ENCODE measurements at places on chromosomes 4 and X.

- no peak for DNase-seq
These were observed 182.1 kb upstream of the MAP3K15 start for GRCh38 chrX:19697416-19697815.

DNA sequence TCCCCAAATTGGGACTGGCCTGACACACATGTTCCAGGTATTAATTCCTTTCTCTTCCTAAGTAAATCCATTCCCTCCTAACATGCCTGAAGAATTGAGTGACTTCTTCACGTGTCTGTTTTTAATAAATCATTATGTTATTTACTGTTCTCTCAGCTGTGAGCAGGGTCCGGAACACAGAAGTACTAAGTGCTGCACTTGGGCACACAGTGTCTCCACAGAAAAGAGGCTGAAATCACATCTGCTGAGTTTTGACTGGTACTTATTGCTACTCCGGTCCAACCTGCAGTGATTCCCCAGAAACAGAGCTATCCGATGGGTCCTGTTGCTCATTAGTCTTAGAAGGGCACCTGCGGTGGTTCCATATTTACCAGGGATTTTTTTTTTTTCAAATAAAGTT lies 202.6 kb downstream of the RBM46 start:
- DNase-seq = no peak

GRCh38 chr4:61628282-61628681 lies 428.2 kb downstream of the ADGRL3 start:
- no peak for DNase-seq

DNA sequence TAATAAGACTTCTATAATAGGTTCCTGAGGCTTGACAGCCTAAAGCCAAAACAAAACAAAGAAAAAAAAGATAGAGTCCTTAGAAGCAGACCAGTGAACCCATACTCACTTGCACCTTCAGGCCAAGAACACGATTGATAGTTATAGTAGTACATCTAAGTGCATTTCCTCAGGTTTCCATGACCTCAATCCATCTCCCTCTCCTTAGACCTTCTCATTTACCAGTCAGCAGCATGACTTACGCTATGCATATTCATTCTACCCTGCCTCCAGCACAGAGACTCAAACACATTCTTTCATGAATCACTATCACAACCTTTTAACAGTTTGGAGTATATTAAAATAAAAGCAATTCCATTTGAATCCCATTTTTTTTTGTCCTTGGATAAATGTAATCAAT lies 855.6 kb downstream of the CCSER1 start:
- no peak for DNase-seq

GRCh38 chrX:46912603-46913491 lies 626 bp downstream of the JADE3 start:
- DNase-seq = no peak

DNA sequence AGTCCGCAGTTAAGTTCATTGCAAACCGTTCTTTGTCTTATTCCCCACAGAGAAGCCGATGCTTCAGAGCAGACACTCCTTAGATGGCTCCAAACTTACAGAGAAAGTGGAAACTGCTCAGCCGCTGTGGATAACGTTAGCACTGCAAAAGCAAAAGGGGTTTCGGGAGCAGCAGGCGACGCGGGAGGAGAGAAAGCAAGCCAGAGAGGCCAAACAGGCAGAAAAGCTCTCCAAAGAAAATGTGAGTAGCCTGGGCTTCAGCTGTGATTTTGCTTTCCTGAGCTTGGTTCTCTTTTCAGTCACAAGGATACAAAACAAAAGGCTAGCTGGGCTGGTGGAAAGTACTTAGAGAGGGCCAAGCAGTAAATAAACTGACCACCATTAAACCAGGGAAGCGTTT lies 64.0 kb downstream of the AASDH start:
- no peak for DNase-seq

GRCh38 chr4:141731481-141731880 lies 95.1 kb downstream of the IL15 start:
- no peak for DNase-seq

DNA sequence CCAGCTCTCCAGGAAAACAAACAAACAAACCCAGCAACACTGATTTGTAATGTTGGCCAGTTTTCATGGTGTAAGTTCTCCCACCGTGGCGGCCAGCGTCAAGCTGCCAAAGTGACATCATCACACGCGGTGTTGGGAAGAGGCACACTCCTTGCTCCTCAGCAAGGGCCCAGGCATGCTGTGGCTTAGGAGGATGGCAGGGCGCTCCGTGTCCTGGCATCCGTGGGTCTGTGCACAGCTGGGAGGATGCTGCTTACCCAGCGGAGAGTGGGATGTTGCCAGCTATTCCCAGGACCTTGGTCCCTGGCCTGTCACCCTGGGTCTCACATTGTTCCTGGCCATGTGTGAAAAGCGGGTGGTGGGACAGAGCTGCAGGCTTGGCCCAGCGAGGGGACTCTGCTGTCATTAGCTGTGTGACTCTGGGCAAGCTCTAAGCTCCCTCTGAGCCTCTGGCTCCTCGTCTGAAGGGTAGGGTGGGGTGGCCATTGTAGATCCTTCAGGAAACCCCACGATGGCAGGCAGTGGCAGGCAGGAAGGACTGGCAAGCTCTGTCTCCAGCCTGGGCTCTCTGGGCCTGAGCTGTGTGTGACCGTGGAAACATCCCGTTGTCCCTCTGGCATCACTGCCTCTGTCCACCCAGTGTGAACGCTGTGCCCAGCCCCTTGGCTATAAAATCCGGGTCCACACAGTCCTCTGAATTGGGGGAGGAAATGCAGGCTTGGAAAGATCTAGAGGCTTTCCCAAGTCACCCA lies 10.8 kb downstream of the PSAPL1 start:
- no peak for DNase-seq

GRCh38 chrX:85922821-85923220 lies 124.5 kb downstream of the CHM start:
- DNase-seq = no peak

Measured in stimulated activated CD8-positive, alpha-beta memory T cell treated with anti-CD3 and anti-CD28 coated beads, Interleukin-4, amount 100 ng/mL, for 4 hours (primary cell).